ENCODE measurements at places on chromosomes 6 and 20.

- DNase-seq, result no peak
Observed at GRCh38 chr6:74431873-74432580, 736.0 kb downstream of the CD109 start.

DNA sequence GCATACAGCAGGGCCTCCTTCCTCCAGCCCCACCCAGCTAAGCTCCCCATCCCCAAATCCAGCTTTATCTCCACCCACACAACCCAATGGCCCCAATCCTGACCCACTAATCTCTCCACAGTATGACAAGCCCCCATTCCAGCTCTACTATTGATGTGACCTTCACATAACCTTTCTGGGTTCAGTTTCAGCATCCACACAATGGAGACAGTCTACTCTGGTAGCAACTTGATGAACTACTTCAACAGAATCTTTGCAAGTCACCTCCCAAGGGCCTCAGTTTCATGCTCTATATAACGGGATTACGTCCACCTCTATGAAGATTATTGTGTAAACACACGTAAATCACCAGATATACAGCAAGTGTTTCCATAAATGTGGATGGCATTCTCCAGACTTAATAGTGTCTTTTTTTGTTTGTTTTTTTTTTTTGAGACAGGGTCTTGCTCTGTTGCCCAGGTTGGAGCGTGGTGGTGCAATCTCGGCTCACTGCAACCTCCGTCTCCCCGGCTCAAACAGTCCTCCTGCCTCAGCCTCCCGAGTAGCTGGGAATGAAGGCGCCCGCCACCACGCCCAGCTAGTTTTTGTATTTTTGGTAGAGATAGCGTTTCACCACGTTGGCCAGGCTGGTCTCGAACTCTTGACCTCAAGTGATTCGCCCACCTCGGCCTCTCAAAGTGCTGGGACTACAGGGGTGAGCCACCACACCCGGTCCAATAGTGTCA, 1.4 kb downstream of the AHCY start:
- no peak for DNase-seq

GRCh38 chr6:113328886-113329381, 528.2 kb upstream of the MARCKS start:
- no peak for DNase-seq

DNA sequence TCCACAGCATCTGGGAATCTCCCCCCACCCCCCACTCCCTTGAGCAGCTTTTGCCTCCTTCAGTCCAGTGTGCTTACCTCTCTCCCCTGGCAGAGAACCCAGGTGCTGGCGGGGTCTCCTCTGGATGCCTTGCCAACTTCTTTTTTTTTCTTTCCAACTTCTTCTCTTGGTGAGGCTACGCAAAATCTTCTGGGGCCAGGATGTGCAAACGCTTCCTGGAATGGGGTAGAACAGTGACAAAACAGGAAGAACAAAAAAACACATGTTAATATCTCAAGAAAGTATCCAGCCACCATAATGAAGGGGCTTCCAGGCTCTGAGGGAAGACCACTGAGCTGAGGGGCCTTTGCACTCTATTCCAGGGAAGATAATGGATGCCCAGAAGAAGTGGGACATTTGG, 53.9 kb upstream of the DDR1 start:
- DNase-seq, result no peak

DNA sequence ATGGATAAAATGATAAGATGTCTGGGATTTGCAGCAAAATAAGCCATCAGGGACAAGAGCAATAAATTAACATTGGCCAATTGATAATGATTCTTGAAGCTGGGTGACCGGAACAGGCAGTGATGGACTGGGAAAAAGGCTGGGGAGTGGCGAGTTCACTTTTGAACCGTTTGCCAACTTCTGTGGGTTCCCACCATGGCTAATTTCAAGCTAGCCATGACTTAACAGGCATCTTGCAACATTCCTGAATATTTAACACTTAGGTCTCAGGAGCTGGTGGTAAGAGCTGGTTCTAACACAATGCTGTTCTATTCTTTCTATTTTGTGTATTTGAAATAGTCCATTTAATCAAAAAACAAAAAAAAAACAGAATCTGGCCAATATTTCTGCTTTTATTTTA, 37.6 kb upstream of the CD83 start:
- DNase-seq, result no peak

- no peak for DNase-seq
Observed at GRCh38 chr20:6940048-6940447, 172.6 kb downstream of the BMP2 start.

DNA sequence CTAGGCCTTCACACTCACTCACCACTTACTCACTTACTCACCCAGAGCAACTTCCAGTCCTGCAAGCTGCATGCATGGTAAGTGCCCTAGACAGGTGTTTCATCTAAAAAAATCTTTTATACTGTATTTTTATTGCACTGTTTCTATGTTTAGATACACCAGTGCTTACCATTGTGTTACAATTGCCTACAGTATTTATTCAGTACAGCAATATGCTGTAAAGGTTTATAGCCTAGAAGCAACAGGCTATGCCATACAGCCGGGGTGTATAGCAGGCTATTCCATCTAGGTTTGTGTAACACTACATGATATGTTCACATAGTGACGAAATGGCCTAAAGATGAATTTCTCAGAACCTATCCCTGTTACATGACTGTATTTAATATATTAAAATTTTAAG, 37.1 kb upstream of the KCNK5 start:
- DNase-seq, result no peak

DNA sequence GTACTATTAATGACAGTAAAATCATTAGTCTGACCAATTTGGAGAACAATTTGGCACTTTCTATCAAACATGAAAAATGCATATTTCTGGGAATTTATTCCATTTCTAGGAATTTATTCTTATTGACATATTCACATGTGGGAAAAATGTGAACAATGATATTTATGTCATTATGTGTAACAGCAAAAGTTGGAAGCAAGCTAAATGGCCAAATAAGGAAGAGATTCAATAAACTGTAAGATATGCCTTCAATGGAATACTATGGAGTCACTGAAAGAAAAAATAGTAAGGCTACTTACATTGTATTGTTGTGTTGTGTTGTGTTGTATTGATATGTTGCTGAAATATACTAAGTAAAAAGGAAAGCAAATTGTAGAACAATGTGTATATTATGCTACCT, 100.5 kb upstream of the EDN1 start:
- no peak for DNase-seq

- no peak for DNase-seq
Observed at GRCh38 chr20:22383156-22383555, 201.2 kb downstream of the FOXA2 start.

- peak; percentile 66 for DNase-seq
Observed at GRCh38 chr6:154370545-154370944, 13.9 kb upstream of the IPCEF1 start.

GRCh38 chr6:123804014-123804786, 535 bp downstream of the NKAIN2 start:
- no peak for DNase-seq

DNA sequence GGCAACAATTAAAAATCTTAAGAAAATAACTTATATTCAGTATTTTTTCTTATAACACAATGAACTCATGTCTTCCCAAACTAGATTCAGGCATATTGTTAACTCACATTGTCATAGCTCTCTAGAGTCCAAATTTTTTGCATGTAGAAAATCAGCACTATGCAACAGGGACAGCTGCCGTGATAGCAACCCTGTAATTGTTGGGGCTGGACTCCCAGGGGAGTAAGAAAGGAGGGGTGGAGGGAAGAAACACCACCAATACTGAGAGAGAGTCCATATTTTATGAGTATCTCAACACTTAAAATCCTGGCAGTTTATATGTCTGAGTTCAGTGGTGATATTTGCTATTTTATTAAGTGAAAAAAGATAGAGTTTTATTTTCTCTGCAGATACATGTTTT, 89.6 kb upstream of the HS3ST5 start:
- DNase-seq, result peak; percentile 3

DNA sequence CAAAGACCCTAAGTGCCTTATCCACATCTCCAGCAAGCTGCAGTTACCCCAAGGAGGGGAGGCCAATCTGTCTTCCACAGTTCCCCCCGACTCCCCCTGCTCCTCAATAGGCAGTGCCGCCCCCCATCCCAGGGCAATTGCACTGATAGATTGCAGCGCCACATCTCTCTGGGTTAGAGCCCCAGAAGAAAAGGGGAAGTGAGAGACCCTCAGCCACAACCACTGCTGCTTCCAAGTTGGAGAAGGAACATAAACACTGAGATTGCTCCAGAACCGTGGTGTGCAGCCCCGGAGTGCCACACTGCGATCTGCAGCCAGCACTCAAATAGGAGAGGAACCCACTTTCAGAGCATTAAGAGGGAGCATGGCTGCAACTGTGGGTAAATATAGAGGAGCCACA, 101.5 kb downstream of the RWDD2A start:
- no peak for DNase-seq

DNA sequence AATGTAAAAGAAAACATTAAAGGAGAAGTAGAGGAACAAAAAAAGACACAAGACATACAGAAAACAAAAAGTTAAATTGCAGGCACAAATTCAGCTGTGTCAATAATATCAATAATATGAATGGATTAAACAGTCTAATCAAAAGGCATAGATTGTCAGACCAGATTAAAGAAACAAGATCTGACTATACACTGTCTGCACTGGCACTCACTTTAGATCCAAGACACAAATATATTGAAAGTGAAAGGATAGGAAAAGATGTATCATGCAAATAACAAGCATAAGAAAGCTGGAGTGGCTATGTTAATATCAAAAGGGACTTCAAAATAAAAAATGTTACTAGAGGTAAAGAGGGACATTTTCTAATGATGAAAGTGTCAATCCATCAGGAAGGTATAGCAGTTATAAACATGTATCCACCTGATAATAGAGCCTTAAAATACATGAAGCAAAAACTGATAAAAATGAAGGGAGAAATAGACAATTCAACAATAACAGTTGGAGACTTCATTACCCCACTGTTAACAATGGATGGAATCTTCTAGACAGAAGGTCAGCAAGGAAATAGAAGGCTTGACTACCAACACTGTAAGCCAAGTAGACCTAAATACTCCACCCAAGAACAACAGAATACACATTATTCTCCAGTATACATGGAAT, 89.7 kb downstream of the HIVEP1 start:
- DNase-seq, result no peak

DNA sequence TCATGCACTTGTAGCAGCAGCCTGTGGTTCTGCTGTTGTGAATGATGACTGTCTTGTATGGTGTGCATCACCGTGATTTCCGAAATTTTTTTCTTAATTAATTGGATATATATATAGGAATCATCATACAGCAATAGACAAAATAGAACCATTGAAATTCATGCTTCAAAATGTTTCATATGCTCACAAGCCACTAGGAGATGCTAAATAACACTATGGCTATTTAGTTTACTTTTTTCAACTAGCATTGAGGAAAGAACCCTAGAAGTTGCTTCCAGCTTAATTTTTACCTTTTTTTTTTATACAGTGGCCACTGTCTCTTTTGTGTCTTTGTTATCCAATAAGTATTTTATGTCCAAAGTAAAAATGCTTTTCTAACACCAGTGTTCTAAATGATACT, 485.4 kb downstream of the CDKAL1 start:
- peak; percentile 34 for DNase-seq

- no peak for DNase-seq
Observed at GRCh38 chr20:36784900-36785299, 11.3 kb upstream of the DSN1 start.

- DNase-seq, result no peak
Observed at GRCh38 chr20:21325296-21325695, 22.2 kb downstream of the XRN2 start.

DNA sequence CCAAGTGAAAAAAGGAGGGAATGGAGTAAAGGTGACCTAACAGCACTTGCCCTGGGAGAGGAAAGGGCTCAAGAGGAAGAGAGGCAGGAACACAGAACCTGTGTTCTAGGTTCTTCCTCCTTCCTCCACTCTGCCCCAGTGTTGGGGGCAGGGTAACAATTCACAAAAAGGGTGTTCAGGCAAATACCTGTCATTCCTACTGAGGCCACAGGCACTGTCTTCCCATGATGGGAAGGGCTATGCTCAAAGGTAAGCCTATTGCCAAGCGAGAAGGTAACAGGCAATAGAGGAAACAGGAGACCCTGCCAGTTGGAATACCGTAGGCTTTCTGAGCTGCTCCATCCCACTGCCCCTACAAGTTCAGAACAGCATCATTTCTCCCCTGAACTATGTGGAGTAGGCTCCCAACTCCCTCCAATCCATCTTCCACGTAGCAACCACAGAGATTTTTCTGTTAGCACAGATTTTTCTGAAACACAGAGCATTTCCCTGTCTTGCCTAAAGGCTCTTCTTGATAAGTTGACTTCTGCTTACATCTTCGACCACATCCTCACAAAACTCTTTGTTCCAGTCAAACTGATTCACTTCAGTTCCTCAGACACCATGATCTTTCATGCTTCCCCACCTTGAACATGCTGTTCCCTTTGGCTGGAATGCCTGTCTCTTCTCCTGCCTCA, 2.7 kb downstream of the AGPAT1 start:
- no peak for DNase-seq

DNA sequence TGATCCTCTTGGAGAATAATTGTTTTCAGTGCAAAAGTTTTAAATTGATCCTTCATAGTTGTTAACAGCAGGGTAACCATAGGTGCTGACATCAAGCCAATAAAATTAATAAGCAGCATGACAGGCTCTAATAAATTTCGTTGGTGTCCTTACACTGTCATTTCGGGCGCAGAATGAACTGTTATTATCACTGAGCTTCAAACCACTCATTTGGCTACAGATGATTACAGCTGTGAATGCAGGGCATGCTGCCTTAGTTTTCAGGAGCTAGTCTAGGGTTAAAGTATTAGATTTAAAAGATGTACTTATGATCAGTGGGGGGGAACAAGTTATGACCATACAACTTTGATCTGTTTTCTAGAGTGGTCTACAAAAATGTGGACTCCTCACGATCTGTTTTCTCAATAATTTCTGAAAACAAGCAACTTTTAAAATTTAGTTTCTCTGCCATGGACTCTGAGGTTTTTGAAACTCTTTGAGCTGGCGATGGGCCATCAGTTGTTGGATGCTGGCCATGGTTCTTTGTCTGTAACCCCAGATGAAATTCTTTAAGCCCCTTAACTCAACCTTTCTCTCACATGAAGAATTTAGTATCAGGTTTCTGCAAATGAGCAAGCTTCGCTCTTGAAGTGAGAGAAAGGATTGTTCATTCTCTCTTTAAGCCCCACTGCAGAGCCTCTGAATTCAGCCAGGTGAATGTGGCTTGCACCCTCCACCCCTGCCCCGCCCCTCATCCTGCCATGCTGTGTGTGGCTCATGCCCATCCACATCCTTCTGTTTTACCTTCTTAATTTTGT, 99.1 kb upstream of the MTHFD1L start:
- DNase-seq, result peak; percentile 20

DNA sequence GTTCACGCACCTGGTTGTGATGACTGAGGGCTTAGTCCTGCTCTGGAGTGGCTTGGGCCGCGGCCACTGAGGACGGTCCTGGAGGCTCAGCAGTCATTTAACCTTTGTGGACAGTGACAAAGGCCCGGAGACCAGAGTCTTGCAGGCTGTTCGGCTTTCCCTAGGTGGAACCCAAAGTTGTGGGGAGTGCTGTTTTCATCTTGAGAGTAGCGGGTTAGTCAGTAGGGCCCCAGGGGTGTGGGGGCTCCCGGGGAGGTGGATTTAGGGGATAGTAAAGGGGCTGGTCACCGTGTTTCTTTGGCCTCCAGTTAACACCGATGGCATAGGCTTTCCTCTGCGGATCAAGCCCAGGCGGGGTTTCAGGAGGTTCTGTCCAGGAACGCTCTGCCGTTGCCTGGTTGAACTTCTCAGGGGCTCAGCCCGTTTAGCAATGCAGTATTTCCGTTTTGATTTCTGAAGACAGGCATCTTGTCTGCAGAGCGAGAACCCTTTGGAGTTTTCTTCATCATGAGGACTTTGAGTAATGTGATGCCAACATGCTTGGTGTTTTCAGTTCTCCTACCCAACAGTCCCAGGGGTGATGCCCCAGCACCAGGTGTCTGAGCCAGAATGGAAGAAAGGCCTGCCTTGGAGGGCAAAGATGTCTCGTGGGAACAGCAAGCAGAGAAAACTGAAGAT, 31.8 kb downstream of the ZNF831 start:
- no peak for DNase-seq

Data from adipocyte (in vitro differentiated cells).